ENCODE measurements at places on chromosomes 1 and 21. TPM values are rescaled to one million over a fixed set of nuclear protein-coding genes. Genes with fewer than 3 reads are reported as not detected.

MAEL gene
- not detected for total RNA-seq

AADACL3 gene
- total RNA-seq, result not detected

GJB4 gene
- 0.17 TPM for total RNA-seq

PTGFR gene
- not detected for total RNA-seq

S100A7A gene
- total RNA-seq, result not detected

CYYR1 gene
- not detected for total RNA-seq

ANGPTL1 gene
- total RNA-seq, result not detected

DIO1 gene
- not detected for total RNA-seq

SLC45A1 gene
- total RNA-seq, result 11.3 TPM

Data from A549 treated with AZD2906 at 1 μM for 4 hours (cell line).